Femur (tissue), 1 donor: ENCODE measurements at places on chromosomes 11 and 22.

- peak; percentile 30 for DNase-seq
Observed at GRCh38 chr22:22167791-22168189, 76.8 kb upstream of the VPREB1 start.

DNA sequence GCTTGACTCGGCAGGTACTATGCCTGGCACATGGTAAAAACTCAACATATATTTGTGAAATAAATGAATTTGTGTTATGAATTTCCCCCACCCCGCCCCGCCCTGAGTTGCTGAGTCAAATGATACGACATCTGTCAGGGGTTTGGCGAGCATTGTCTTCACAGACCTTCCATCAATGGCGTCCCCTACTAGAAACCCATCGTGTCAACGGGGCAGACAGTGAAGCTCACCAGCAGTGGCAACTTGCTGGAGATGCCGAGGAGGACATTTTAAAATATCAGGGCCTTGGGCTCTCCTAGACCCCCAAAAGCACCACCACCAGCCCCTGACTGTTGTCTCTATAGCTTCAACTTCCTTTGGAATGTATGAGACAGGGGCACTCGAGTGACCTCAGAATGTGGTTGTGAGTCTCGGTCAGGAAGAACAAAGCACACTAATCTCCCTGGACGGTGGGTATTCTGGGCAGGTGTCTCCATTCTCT, 761 bp upstream of the NXF1 start:
- peak; percentile 38 for DNase-seq

- no peak for DNase-seq
Observed at GRCh38 chr11:2318707-2319106, 16.9 kb downstream of the TSPAN32 start.

DNA sequence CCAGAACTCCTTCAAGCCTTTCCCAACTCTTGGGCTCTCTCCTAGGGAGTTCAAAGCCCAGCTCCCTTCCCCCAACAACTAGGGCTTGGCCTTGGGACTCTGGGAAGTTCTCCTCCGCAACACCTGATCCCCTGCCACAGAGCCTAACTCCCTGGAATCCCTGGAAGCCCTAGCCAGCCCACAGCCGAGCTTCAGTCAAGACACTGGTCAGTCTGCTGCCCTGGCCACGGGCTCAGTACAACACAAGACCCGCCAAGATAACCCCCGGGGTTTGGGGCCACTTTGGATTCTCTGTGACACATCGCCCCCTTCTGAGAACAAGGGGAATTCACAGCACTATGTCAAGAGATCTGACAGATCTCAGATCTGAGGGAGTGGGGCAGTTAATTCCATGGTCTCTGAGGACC, 58.3 kb downstream of the SLC22A12 start:
- no peak for DNase-seq

DNA sequence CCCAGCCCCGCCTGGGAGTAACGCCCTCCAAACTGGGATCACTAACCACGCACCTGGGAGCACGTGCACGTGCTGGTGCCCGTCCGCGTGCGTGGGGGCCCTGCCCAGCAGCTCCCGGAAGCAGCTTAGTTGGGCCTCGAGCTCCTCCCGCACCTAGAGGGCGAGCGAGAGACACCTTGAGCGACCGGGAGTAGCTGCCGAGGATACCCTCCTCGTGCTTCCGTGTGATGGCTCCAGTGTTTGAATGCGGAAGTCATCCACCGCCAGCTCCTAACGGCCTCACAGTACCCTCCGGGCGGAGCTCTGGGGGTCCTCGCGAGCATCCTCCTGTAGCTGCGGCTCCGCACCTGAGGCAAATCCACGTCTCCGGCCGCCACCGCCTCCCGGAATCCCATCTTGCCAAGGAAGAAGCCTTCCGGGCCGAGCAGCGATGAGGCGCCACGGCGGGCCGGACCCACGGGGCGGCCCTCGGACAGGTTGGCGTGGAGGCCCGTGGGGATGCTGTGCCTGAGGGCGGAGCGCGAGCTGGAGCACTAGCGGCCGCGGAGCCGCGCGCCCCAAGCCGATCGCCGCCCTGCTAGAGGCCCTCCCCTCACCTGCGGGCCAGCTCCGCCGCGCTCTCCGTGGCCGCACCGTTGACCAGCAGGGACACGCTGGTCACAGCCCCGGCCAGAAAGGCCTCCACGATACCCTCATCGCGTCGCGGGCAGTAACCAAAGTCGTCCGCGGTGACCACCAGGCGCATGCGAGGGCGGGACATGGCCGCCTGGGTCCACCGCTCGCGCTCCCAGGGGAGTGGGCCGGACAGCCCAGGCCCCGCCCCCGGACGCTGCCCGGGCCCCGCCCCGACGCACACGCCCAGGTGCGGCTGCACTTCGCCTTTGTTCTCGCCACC, at the start of gene YDJC:
YDJC (minus strand) TSS at position 768 of the 895 bp plus-strand sequence; CDS start at position 760, 8 bp downstream.
- peak; percentile 93 for DNase-seq

- no peak for DNase-seq
Observed at GRCh38 chr22:43393132-43393843, 18.5 kb upstream of the MPPED1 start.

DNA sequence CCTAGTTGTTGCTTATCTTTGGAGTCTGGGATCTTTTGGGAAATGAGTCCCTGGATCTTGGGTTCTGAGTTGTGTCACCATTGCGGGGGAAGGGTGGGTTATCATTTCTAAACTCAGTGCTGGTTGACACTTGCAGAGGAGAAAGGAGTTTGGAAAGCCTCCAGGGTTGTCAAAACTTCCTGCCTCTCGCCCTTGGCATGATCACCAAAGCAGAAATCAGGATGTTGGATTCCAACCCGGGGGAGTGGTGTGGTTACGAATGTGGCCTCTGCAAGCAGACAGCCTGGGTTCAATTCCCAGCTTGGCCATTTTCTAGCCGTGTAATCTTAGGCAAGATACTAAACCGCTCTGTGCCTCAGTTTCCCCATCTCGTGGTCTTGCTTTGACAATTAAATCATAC, 24.3 kb downstream of the CD6 start:
- no peak for DNase-seq

DNA sequence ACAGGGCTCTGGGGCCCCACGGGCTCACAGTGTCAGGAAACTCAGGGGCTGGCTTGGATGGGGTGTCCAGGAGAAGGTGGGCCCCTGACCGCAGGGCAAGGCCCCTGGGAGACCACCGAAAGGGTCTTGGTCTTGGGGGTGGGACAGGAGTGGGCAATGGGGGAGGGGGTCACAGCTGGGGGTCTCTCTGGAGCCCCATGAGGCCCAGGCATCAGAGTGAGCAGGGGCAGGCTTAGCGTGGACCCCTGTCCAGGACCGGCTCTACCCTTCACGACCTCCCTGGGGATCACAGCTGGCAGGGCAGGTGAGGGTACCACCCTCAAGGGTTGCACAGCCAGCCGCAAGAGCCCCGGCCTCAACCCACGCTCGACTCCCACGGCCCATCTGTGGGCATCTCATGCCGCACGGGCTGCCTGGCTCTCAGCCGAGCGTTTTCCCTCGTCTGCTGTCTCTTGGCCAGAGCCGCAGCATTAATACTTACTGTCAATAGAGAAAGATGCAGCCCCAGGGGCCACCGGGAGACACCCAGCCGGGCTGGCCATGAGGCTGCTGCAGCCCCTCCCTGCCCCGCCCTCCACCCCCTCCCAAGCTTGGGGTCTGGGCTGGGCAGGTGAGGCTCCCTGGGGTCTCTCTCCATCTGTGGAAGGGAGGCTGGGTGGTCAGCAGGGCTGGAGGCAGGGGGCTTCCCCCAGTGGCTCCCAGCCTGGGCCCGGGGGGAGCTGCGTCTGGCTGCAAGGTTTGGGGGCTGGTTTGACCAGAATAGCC, 662 bp downstream of the MUC5B start:
- DNase-seq = peak; percentile 16

GRCh38 chr11:63843041-63843440, 4.1 kb downstream of the MARK2 start:
- no peak for DNase-seq

GRCh38 chr22:17548010-17548755, 15.1 kb upstream of the SLC25A18 start:
- DNase-seq = no peak

DNA sequence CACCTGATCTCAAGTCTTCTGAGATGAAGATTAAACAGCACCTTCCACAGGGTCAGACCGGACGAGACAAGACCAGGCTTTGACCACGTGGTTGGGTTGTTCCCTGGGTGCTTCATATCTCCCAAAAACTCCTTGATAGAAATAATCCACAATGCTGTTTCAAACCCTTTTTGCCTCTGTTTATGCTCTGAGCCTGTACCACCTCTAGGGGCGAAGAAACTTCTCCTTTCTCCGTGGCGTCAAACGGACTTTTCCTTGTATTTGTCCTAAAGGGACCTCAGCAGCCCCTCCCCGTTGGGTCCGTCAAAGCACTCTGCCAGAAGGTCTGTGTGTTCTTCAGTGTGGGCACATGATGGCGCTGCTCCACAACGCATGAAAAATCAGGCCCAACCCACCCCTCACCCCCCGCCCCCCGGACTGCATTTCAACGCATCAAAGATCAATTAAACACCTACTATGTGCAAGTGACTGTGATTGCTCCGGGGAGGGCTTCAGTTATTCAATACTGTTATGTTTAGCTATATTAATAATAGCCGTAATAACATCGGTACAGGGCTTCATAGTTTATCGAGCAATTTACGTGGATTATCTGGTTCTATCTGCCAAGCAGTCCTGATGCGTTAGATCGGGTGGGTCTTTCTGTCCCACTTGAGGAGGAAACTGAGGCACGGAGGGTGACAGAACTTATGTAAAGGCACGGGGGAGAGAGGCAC, 17.3 kb upstream of the EIF3D start:
- peak; percentile 51 for DNase-seq

GRCh38 chr11:17171343-17171742, 36.4 kb downstream of the PIK3C2A start:
- DNase-seq = no peak

- DNase-seq = no peak
Observed at GRCh38 chr11:2142762-2143202, 3.6 kb upstream of the IGF2 start.

DNA sequence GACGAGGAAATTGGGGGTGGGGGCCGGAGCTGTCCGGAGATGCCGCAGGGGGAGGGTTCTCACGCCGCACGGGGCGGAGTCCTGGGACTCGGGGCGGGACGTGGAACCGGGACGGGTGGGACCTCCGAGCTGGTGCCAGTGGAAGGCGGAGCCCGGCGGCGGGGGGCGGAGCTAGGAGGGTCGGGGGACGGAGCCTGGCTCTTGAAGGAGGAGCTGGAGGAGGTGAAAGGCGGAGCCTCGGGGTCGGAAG, 271 bp downstream of the FKBP2 start:
- DNase-seq = peak; percentile 100

GRCh38 chr11:93000511-93001476, 31.3 kb downstream of the MTNR1B start:
- no peak for DNase-seq

GRCh38 chr11:103970701-103971249, 65.7 kb upstream of the DDI1 start:
- no peak for DNase-seq

DNA sequence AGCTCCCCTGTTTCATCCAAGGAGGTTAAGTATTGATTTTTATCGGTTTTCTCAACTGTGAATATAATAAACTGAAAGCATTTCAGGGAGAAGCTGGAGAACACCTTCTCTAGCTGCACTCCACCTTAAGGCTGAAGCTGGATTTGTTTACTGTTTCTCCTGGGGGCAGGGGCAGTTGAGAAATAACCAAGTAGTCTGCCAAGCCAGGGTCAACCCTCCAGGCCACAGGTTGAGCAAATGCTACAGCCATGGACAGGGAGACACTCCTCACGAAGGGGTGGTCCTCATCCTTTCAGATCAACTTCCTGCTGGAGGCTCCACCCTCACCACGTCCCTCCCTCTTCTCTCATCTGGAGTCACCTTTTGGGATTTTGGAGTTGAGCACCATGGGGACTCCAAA, at the start of gene TTC36:
TTC36 (plus strand) TSS at position 366 of the 400 bp plus-strand sequence; CDS start at position 387, 21 bp downstream.
- no peak for DNase-seq

- DNase-seq = no peak
Observed at GRCh38 chr11:40130427-40130826, 1329.0 kb downstream of the LRRC4C start.

DNA sequence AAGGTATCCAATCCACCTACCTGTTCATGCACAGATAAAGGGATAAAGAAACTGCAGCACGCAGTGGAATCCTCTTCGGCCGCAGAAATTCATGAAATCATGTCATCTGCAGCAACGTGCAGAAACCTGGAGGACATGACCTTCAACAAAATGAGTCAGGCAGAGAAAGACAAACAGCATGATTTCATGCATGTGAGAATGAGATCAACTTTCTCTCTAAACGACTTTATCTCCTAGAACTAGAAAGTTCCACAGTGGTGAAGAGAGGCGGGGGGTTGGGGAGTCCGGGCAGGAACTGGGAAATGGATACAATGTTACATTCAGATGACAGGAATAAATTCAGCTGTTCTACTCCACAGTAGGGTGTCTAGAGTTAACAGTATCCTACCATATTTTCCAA, 9.9 kb downstream of the RGL4 start:
- no peak for DNase-seq

DNA sequence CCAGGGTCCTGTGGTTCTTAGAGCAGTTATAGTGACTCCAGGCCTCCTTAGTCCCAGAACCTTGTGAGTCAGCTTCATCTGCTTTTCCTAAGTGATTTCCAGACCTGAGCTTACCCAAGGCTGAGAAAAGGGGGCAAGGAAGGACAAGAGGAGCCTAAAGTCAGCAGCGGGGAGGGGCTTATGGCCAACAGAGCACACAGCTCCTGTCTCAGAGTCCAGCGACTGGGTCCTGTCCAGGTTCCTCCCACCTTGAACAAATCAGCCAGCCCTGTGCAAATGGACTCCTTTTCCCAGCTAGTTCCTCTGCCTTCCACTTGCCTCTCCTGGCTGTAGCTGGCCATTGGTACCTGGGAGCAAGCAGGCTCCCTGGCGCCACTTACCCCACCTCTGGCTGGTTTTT, 10.9 kb downstream of the BACE1 start:
- no peak for DNase-seq

DNA sequence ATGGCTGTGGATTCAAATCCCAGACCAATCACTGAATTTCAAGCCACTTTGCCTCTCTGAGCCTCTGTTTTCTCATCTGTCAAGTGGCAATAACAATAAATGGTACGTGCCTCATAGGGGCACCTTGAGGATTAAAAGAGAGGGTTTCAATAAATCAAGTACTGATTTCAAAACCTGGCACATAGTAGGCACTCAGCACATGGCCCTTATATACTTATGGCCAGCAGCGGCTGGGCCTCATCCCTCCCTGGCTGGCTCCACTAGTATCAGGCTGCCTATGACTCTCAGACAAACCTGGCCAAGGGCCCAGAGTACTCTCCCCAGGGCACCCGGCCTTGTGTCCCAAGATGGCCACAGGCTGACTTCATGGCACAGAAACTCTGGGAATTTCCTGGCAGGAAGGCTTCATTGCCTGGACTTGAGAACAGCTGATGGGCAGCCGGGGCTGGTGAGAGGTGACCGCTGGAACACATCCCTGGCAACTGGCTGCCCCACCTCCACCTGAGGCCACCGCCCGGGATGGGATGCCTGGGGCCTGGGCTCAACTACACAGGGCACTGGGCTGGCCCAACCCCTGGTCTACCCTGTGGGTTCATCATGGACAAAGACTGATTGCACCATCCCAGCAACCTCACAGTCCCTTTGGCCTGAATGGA, 3.4 kb downstream of the FADS3 start:
- DNase-seq = peak; percentile 79

DNA sequence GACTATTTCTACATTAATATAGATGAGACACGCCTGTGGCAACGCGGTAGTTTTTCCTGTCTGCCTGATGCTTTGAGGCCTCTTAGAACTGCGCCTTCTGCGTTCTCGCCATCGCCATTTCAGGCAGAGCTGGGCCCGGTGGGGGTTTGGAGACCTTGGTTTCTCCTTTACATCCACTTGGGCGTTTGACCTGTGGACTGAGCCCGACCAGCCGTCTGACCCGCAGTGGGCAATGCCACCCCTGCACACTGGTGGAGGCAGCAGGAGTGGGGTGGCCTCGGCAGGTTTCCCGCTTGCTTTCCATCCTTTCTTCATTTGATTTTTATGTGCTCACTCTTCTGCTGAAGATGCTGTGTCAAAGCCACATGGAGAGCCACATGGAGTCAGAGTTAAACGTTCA, 130.4 kb downstream of the TBC1D22A start:
- no peak for DNase-seq
